HFFc6 (cell line): ENCODE measurements at places on chromosomes 13 and 19.
A peak's percentile ranks its signal among the peaks of the same experiment; 100 is the strongest.

DNA sequence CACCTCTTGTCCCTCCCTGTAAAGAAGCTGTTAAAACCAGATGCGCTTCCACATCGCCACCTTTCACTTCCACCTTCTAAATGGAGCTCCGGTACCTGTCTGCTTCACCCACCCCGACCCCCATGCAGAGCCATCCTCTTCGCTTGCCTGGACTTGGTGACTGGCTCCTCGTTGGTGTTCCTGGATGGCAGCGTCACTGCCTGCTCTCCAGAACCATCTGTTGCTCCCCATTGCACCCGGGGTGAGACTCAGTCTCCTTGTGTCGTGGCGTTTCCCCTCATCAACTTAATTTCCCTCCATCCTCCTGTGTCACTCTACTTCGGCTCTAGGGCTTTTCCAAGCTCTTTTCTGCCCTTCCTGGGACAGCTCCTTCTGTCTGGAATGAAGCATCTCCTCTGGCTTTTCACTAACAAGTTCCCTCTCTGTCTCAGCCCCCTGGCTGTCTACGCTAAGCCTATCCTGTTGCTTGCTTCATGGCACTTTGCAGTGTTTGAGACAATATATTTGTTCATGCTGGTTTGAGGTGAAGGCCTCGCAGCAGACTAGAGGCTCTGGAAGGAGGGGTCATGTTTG lies 10.3 kb downstream of the CEBPG start:
- no peak for DNase-seq

GRCh38 chr13:20921572-20921971 lies 19.0 kb upstream of the XPO4 start:
- no peak for DNase-seq

DNA sequence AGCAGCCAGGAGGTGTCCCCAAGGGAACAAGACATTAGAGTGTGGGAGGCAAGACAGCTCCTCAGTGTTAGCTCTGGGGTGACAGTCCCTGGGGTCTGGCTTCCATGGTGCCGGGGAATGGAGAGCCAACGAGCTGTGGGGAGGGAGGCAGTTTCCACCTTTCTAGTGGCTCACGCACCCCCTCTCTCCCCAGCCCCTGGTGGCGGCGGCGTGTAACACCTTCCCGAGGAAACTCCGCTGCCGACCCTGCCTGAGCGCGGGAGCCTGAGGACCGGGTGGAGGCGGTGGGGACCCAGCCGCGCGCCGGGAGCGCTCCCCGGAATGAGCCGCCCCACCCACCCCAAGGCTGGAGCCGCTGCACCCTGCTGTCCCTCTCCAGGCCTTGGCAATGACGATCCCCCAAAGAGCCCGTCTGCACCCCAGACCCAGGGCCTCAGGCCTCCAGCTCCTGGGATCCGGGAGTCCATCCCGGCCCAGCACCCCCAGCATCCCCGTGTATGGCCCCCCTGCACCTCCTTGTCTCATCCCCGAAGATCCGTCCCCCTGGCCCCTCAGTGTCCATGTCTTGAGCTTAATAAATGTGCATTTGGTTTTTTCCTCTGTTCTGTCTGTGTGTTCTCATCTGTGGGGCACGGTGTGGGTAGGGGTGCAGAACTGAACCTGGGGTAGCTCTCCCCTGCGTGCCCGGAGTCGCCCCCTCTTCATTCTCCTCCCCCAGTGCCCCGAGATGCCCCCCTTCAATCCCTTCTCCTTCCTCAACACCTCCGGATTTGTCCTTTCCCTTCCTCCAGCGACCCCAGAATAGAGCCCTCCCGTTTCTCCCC lies 622 bp upstream of the FXYD5 start:
- no peak for DNase-seq

DNA sequence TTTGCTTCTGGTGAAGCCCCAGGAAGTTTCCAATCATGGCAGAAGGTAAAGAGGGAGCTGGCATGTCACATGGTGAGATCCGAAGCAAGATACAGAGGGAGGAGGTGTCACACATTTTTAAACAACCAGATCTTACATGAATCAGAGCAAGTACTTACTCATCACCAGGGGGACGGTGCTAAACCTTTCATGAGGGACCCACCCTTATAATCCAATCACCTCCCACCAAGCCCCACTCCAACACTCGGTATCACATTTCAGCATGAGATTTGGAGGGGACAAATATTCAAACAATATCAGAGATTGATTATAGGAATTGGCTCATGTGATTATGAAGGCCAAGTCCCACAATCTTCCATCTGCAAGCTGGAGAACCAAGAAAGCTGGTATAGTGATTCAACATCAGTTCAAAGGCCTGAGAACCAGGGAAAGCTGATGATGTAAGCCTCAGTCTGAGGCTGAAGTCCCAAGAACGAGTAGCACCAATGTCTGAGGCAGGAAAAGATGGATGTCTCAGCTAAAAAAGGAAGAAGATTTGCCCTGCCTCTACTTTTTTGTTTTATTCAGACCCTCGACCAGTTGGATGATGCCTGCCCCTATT lies 58.6 kb upstream of the WDFY2 start:
- DNase-seq, result peak; percentile 55

GRCh38 chr13:51759240-51759639 lies 44.7 kb downstream of the DHRS12 start:
- peak; percentile 55 for DNase-seq

GRCh38 chr13:87274209-87274819 lies 396.9 kb upstream of the SLITRK5 start:
- no peak for DNase-seq

DNA sequence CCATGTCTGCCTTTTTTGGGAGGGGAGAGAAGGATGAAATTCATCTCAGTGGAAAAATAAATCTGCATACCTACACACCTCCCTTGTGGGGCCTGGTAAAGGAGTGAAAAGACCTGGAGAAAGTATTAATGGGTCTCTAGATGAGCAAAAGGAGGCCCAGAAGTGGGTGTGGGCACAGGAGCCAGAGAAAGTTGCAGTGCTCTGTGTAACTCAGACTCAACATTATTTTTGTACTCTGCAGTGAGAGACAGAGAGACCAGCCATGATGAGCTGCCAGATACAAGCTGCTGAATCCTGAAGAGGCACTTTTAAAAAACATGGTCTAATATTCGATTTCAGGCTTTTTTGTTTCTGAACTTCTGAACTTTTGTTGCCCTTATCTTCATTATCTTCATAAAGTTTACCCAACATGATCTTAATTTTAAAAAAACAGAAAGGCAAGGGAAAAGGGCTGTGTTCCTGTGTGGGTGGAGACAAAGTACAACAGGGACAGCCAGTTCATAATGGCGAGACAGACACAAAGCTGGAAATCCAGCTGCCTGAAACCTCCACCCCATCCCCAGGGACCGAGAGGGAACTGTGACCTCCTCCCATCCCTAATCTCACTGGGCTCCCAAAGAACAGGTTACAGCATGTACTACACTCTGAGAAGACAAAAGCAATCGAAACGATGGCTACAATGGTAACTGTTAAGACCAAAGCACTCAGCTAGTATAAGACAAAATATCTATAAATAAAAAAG lies 77.2 kb downstream of the KLF12 start:
- DNase-seq, result no peak
